ENCODE measurements at places on chromosomes 4 and X.

- no peak for DNase-seq
These were observed 6.3 kb downstream of the ATRX start for GRCh38 chrX:77779695-77780094.

DNA sequence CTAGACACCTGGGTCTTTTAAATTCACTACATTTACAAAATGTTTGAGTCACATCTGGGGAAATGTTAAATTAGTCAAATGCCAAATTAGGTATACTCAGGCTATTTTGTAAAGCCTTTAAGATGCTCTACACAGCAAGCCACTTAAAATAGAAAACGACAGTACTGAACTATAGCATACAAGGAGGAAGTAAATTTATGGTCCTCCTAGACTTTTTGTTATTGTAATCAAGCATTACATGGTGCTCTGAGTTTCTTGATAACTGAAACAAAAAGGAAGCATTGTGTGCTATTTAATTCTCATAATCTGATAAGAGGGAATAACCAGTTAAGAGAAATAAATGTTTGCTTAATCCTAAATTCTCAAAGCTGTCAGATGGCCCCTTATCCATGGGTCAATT is 46.2 kb downstream of the SLC9A7 start:
- DNase-seq, result no peak

DNA sequence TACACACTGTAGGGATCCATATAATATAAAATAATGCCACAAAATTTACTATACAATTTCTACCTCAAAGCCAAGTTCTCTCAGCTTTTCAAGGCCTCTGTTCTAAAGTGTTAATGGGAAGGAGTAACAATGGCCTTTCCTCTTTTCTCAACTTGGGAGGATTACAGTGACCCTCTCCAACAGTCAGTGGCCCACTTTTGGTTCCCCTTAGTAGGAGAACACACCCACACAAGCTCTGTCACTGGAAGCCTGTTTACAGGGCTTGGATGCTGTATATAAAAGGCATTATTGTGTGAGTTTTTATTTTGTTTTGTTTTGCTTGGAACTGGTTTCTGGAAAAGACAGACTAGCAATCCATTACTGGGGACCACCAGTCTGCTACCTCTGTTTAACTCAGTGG is 1.8 kb downstream of the ARHGEF6 start:
- no peak for DNase-seq

GRCh38 chr4:6706173-6706572 is 3.5 kb downstream of the MRFAP1L1 start:
- DNase-seq, result no peak

- no peak for DNase-seq
These were observed 8.4 kb upstream of the LDOC1 start for GRCh38 chrX:141185366-141185765.

GRCh38 chr4:112251019-112251643 is 19.5 kb downstream of the AP1AR start:
- no peak for DNase-seq

- DNase-seq, result no peak
These were observed 9.1 kb downstream of the IL13RA1 start for GRCh38 chrX:118736394-118737010.

- no peak for DNase-seq
These were observed 352.5 kb downstream of the GPM6A start for GRCh38 chr4:175459571-175459970.

DNA sequence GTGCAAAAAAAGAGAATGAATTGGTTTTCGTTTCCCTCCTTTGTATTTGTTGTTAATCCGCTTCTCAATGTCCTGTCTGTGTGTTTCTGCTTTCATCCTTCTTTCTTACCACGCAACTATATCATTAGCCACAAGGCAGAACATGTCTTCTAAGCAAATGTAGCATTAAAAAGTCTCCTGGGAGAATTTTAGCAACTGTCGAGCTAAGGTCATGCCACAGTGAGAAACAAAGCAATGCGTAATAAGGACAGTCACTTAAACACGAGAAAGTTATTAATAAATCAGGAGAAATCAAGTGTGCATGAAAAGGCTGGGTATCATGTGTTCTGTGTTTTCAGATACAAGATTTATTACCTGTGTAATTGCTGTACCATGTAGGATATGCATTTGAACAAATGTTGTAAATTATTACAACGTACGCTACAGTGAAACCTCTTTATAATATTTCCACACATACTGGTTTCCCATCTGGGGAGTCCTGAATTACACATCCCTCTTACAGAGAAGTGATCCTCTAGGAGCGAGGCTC is 890.8 kb downstream of the TRIML1 start:
- no peak for DNase-seq

DNA sequence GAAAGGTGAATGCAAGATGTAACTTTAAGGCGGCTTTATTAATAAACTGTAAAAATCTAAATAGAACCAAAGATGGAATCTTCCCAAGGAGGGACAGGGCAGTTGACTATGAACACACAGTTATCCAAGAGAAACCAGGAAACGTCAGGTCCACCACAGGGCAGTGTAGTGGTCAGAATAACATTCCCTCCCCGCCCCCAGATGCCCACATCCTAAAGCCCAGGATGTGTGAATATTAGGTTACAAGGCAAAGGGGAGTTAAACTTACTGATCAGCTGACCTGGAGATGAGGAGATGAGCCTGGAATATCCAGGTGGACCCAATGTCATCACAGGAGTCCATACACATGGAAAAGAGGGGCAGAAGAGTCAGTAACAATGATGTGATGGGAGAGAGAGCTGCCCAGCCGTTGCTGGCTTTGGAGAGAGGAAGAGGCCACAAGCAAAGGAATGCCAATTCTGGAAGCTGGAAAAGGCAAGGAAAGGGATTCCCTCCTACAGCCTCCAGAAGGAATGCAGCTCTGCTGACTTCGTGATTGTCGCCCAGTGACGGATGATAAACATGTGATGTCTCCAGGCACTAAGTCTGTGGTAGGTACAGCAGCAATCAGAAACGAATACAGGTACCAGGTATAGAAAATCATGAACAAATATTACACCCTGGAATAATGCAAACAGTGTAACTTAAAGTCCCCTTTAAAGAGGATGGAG is 5.2 kb downstream of the SH3KBP1 start:
- no peak for DNase-seq

- no peak for DNase-seq
These were observed 6.4 kb upstream of the PHEX start for GRCh38 chrX:22025751-22026150.

DNA sequence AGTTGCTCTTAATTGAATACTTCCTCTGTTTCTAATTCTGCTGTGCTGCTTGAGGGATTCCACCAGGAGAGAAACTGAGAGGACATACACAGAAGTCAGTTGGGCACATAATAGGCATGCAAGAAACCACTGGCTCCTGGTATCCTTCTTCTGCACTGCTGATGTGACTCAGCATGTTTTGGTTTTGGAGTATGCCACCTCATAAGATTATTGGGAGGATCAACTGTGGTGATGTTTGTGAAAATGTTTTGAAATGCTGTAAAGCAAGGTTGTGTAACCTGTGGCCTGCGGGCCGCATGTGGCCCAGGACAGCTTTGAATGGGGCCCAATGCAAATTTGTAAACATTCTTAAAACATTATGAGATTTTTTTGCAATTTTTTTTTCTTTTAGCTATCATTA is 119.6 kb downstream of the GATB start:
- no peak for DNase-seq

Measured in NCI-H2081 (cell line).